ENCODE measurements at places on chromosomes 6 and 20. TPM values are rescaled to one million over a fixed set of nuclear protein-coding genes. Genes with fewer than 3 reads are reported as not detected.

ZBTB9 gene
- 7.7 TPM for polyA plus RNA-seq

IGF2R gene
- 114 TPM for polyA plus RNA-seq

RFX6 gene
- polyA plus RNA-seq = not detected

OOEP gene
- polyA plus RNA-seq = not detected

C6orf47 gene
- polyA plus RNA-seq = 14.7 TPM

DNA sequence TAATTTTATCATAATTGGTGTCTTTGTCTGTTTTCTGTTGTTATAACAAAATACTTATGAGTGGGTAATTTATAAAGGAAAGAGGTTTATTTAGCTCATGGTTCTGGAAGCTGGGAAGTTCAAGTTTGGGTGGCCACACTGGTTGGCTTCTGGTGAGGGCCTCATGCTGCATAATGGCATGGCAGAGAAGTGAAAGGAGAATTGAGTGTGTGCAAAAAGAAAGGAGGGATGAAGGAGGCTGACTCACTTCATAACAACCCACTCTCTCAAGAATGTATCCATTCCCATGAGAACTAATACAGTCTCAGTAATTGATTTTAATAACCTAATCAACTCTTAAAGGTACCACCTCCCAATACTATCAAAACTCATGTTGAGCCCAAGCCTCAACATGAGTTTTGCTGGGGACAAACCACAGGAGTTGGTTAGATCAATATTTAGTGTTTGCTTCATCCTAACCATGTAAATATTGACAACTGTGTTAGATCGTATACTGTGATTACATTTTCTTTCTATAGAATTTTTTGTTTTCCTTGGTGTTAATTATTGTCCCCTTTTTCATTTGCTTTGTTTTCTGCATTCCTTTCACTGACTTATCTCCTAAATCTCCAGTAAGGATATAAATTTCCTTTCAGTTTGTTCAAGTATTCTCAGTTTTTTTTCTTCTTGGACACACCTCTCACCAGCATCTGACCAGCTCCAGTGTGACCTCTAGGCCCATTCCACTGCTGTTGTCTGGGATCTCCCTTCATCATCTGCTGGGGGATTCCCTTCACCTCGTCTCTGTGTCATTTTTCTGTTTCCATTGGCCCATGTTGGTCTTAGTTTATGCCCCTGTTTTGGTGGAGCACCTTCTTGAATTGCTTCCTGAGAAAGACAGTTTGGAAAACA, 54.8 kb upstream of the SCGN start:
- DNase-seq = no peak

GRCh38 chr20:45470937-45471336, 1.4 kb downstream of the WFDC2 start:
- DNase-seq = no peak

DNA sequence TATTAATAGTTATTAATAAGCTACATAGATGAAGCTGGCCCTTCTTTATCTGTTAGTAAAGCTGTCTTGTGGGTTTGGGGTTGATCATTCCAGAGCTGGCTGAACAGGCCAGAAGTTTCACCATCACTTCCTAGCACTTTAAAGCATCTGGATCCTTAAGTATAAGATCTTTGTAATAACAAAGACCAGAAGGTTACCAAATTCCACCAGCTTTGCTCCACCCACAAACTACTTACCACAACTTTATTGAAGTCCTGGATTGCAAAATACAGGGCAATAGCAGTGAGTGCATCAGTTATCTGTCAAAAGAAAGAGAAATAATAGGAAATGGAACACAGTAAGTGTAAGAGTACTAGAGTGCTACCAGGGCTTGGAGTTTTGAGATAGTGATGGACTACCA, 33.0 kb downstream of the PIGU start:
- no peak for DNase-seq

DNA sequence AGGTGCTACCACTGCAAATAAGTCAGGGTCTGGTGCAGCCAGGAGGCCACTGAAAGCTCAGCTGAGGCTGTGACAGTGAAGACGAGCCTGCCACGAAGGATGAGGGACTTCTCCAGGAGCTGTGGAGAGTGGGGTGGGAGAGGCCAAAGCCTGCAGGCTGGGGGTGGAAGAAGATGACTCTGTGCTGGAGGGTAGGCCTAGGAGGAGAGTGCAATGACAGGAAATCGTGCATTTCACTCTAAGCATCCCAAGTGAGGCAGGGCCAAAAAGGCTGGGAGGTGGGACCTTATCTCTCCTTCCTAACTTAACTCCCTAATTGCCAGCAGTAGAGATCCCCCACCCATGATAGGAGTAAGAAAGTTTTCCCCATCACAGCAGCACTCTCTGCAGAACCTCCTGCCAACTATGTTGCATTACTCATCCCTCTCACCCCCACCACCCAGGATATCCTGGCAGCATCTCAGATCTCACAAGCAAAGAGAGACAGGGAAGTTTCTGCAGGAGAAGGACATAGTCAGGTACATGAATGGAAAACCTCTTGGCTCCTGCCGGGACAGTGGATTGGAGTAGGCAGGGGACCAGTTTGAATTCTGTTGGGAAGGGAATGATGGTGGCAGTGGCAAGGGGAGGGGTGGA, 466.2 kb downstream of the CDH26 start:
- no peak for DNase-seq

DNA sequence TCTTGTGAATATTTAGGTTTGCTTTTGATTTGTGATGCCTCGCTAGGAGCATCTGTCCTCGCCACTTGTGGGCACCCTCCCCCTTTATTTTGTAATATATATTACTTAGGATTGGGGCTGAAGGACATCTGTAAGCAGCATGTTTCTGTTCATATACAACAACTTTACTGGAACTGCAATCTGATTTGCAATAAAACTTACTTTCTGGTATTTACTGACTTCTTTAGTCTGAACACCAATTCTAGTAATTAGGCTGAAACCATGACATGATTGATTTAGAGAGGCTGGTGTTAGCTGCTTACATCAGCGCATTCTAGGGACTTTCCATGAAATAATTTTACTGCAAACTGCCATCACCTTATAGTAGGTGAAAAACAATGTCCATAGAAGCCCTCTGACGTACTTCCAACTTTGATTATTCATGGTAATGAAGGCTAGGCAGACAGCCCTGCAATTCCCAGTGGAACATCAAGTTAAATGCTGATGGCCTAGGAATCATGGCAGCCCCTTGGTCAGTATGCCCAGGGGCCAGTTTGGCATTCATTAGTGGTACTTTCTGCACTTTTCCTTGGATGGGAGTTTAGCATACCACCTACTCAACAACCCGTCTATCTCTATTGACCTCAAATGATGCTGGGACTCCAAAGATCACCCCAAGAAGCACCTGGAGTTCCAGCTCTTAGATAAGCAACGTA, 132.9 kb upstream of the MCHR2 start:
- DNase-seq = no peak

- no peak for DNase-seq
Measured at GRCh38 chr6:106194949-106195921, 109.1 kb downstream of the PRDM1 start.

DNA sequence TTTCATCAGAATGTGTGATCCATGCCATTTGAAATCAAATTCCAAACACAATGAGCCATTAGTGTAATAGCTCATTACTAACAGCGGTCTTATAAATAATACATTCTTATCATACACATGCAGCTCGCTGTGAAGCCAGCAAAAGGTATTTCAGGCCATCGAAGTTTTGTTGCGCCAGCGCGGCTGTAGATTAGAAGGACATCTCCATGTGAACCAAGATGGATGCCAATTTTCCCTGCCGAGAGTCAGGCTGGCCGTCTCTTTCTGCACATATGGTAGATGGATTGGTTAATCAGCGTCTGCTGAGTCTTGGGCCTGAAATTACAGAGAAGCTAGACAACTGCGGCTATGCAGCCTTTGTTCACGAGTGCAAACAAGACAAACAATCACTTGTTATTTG, 44.1 kb downstream of the CFAP61 start:
- DNase-seq = peak; percentile 37

GRCh38 chr6:111997853-111998208, 56.1 kb upstream of the CCN6 start:
- peak; percentile 85 for DNase-seq

DNA sequence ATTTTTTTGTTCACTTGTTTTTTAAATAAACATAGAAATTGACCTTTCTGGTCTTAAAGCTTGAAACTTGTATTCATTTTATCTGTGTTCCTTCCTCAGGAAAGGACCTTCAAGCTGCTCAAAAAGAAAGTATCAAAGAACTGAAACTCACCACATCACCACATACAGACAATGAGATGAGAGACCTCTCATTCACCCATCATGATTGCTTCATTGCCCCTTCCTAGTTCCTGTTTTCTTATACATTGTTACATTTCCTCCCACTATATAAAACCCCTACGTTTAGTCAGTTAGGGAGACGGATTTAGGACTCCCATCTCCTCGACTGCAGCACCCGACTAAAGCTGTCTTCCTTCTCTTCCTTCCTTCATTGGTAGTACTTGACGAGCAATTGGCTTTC, 180.5 kb upstream of the OPRM1 start:
- DNase-seq = no peak

GRCh38 chr6:145544514-145544913, 190.8 kb downstream of the EPM2A start:
- no peak for DNase-seq

DNA sequence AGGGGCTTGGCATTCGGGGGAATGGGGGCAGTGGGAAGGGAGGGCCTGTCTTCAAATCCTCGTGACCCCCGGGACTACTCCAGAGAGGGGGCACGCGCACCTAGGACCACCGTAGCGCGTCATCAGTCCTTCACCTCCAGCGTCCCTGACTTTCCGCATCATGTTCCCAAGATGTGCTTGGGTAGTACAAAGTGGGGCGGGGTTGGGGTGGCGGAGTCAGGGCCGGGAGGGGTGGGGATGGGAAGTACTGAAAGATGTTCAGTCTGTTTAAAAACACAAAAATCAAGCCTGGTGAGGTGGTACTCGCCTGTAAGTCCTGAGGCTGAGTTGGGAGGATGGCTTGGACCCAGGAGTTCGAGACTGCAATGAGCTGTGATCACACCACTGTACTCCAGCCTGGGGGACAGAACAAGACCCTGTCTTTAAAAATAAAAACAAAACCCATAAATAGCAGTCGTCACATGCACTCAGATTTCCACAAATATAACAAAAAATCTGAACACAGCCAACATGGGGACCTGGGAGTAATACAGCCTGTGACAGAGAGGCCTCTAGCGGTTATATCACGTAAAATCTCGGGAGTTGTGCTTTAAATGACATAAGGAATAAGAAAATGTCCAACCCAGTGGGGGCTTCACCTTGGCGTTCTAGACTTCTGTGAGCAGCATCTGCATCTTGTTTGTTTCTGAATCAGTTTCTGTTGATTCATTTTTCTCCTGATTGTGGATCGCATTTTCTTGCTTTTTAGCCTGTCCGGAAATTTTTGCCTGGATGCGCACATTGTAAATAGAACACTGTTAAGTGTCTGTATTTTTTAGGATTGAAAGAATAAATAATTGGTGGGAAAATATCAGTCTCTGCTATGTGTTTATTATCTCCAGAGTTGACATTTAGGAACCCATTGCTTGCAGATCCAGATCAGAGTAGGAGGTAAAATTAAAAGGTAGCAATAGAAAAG, 698 bp upstream of the LRP11 start:
- DNase-seq = peak; percentile 69

- no peak for DNase-seq
Measured at GRCh38 chr6:137903933-137904821, 37.1 kb downstream of the TNFAIP3 start.

DNA sequence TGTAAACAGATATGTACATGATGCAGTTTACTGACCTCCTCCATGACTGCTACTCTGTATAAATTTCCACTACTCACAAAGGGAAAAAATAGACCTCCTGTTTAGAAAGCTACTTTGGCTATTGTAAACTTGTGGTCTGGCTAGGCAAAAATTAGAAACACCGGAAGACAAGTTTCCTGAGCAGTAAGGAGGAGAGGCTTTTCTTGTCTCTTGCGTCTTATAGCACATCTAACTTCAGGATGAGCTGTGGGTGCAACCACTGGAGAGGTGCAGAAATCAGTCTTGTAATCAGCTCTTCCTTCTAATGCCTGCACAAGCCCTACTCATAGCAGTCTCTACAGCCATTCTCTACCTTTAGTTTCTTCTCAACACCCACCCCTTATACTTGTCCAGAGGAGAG, 296.5 kb upstream of the SLC35B3 start:
- no peak for DNase-seq

- no peak for DNase-seq
Measured at GRCh38 chr6:133590814-133591213, 298.1 kb upstream of the TCF21 start.

DNA sequence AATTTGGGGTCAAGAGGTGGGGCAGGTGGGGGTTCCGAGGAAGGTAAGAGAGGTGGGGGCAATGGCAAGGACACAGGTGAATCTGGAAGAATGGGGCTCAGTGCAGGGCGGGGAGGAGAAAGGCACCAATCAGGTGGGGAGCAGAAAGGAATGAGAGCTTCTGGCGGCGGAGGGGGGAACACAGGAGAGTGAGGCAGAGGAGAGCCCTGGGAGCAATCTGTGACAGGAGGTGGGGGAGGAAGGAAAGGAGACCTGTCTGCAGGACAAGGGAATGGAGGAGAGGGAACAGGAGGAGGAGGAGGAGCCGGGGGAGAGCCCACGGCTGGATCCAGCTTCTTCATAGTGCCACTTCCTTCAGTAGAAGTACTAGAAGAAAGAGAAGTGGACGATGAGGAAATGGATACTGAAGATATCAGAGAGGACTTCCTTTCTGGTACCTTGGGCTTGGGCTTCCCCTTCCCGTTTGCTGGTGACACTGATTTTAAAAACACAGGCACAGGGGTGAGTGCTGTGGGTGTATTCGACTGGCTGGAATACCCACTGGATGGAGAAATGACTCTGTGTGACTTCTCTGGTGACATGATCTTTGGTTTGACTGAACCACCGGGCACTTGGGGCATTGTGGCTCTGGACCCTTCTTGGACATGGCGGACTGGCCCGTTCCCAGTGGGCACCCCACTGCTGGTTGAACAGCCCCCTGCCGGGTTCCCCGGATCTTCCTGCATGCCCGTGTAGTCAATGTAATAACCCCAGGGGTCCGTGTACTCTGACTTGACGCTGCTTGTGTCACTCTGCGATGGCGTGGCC, 27.4 kb downstream of the HEBP2 start:
- DNase-seq = no peak

DNA sequence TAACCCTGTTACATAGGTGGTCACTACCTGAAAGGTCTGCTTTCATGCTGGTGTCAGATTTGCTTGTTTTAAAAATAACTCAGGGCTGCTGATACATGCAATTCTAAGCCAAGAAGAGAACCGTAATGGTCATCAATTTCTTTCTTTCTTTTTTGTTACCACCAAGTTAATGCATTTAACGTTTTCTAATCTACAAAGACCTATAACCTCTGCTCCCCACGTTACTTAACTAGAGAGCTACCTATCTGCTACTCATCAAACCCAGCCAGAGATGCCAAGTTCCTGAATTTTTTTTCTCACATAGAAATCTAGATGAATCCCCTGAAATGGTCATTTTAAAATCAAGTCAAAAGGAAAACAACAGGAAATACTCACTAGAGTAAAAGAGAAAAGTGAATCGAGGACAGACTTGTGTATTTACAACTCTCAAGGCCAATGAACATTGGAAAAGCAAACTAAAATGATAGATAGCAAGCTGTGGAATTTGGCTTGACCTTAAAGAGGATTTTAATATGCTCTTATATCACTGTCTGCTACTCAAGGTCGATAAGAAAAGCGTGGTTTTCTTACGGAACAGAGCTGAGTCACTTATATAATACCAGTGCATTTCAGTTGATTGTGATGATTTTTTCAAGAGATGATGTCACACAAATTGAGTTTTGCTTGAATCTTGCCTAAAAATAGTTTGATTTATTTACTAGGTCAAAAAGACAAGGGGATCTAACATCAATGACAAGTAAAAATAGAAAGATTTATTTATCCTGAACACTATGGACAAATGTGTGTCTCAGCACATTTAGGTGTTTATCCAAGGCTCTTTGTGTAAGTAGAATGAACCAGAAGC, 67.9 kb downstream of the SGK1 start:
- no peak for DNase-seq

- DNase-seq = peak; percentile 81
Measured at GRCh38 chr6:142013287-142013686, 119.4 kb upstream of the GJE1 start.
